ENCODE measurements at places on chromosomes 16 and 17.
A peak's percentile ranks its signal among the peaks of the same experiment; 100 is the strongest.

- no peak for DNase-seq
These were observed 4.0 kb upstream of the GRIN2C start for GRCh38 chr17:74863420-74864296.

- no peak for DNase-seq
These were observed 23.3 kb downstream of the GPR179 start for GRCh38 chr17:38320482-38320881.

GRCh38 chr17:55510986-55511721 is at the start of gene SMIM36:
SMIM36 (minus strand) TSS chr17:55511452.
- no peak for DNase-seq

DNA sequence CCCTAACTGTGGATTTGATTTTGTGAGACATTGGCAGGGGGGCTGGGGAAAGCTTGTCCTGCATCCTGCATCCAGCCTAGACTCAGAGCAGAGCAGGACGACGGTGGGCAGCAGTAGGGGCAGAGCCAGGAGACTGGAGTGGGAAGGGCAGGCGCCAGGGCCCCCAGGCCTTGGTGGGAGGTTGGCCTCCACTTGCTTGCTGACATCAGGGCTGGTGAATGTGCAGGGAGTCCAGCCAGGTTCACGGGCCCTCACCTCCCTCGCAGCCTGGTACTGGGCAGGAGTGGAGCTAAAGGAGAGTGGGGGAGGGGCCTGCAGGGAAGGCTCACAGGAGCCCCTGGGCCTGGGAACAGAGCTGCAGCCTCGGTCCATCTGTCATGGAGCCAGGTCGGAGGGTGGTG is 2.2 kb upstream of the SMTNL2 start:
- no peak for DNase-seq

DNA sequence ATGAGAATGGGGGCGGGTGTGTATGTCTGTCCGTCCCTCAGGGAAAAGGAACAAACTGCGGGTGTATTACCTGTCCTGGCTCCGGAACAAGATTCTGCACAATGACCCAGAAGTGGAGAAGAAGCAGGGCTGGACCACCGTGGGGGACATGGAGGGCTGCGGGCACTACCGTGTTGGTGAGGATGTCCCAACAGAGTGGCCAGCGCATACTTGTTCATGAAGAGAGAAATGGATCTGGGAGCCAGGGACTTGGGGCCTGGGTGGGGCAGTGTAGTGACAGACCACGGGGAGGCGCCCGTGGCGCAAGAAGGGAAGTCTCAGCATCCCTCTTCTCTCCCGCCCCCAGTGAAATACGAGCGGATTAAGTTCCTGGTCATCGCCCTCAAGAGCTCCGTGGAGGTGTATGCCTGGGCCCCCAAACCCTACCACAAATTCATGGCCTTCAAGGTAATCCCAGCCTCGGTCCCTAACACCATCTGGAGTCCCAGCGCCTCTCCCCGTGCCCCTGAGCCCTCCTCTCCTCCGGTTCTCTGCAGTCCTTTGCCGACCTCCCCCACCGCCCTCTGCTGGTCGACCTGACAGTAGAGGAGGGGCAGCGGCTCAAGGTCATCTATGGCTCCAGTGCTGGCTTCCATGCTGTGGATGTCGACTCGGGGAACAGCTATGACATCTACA is 3.5 kb upstream of the C17orf107 start:
- DNase-seq, result peak; percentile 54

- no peak for DNase-seq
These were observed 41.4 kb upstream of the MMP2 start for GRCh38 chr16:55437625-55438024.

- no peak for DNase-seq
These were observed 7.7 kb upstream of the KCNH6 start for GRCh38 chr17:63515426-63515825.

DNA sequence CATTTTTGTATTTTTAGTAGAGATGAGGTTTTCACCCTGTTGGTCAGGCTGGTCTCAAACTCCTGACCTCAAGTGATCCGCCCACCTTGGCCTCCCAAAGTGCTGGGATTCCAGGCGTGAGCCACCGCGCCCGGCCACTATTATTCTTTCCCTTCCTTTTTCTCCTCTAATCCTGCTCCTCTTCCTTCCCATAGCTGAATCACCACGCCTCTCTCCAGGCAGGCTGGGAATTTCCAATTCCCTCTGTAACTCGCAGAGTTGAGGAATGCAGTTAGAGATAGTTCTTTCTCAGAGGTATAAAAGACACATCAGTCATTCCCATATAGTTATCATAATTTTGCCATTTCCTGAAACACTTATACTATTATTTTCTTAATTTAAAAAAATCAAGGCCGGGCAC is 11.2 kb downstream of the METTL16 start:
- DNase-seq, result no peak

- DNase-seq, result no peak
These were observed 184.7 kb downstream of the COPRS start for GRCh38 chr17:31674305-31674704.

- DNase-seq, result no peak
These were observed 7.3 kb downstream of the ZZEF1 start for GRCh38 chr17:4135489-4135888.

DNA sequence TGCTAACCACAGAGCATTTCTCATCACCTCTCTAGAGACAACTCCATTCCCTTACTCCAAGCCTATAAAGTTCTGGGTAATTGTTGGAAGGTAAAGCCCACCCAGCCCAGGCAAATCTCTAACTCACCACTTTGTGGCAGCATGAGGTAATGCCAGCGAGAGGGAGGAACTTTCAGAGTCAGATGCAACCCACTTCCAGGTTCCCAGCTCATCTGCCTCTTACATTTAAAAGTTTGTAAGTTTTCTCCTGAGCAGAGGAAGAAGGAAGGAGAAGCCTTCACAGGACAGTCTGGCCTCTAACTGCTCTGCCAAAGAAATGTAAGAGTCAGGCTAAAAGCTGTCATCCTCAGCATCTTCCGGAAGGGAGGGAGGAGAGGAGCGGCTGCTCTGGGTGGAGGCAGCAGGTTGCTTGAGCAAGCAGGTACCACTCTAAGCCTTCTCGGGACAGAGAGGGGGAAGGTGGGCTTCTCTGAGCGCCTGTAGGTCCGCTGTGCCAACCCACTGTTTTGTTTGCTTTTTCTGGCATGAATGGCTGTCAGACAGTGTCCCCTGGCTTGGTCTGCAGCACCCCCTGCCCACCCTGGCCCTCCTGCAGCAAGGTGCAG is 1.0 kb downstream of the ZNF319 start:
- no peak for DNase-seq

- DNase-seq, result no peak
These were observed 184.3 kb downstream of the HS3ST4 start for GRCh38 chr16:25875956-25876598.

DNA sequence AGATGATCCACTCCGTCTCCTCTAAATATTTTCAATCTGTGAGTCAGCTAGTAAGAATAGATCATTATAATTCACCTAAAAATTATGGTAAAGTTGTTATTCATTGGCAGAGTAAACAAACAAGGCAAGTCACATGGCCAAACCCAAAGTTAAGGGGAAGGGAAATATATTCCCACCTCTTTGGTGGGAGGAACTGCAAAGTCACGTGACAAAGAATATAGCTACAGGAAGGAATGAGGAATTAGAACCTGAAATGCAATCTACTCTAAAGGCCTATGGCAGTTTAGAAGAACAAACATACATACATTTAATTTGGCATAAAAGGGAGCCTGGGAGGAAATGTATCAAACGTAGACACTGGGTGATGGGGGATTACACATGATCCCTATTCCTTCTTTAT is 48.9 kb downstream of the NOG start:
- DNase-seq, result no peak

DNA sequence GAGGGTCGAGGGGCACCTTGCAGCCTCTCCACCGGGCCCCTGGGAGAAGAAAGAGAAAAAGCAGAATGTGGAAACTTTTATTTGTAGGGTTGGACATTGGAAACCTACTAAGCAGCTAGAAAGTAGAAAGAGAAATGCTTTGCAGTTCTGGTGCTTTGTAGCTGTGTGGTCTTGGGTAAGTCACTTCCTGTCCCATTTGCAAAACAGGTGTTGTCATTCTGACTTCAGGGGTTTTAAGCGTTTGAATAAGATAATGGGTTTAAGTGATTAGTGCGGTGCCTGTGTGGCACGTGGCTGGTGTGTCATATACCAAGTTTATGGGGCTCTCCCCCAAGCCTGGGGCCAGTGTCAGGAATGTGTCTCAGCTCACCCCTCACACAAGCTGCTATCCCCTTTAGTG is 1.6 kb downstream of the CA4 start:
- DNase-seq, result no peak

DNA sequence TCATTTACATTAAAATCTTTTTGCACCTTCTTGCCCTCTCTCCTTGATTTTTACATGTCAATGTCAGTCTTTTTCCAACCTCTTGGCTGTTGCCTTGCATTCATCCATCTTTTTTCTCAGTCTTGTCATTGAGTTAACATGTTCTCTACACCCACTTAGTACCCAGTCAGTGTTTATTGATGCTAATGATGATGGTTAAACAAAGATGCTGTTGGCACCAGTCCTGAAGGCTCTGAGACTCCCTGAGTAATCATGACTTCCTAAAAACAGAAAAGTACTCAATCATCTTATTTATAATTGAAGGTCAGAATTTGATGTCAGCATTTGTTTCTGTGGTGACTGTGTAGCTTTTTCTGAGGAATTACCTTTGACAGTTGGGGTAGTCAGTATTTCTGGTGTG is 104.5 kb downstream of the NLK start:
- no peak for DNase-seq

DNA sequence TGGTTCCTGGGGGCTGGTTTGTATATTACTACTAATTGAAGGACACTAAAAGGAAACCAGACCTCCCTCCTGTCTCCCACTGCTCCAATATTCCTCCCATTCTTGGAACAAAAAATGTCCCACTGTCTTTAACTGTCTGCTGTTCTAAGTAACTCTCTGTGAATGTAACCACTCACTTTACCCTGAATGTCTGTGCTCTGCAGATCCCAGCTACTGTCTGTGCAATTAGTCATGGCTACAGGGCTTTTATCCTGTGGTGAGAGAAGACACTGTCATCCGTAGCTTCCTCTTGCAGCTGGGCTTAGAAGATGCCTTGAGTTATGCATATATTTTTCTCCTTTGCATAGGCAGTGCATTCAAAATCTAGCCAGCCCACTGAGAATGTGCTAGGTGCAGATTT is 853.8 kb downstream of the CDH8 start:
- DNase-seq, result no peak

DNA sequence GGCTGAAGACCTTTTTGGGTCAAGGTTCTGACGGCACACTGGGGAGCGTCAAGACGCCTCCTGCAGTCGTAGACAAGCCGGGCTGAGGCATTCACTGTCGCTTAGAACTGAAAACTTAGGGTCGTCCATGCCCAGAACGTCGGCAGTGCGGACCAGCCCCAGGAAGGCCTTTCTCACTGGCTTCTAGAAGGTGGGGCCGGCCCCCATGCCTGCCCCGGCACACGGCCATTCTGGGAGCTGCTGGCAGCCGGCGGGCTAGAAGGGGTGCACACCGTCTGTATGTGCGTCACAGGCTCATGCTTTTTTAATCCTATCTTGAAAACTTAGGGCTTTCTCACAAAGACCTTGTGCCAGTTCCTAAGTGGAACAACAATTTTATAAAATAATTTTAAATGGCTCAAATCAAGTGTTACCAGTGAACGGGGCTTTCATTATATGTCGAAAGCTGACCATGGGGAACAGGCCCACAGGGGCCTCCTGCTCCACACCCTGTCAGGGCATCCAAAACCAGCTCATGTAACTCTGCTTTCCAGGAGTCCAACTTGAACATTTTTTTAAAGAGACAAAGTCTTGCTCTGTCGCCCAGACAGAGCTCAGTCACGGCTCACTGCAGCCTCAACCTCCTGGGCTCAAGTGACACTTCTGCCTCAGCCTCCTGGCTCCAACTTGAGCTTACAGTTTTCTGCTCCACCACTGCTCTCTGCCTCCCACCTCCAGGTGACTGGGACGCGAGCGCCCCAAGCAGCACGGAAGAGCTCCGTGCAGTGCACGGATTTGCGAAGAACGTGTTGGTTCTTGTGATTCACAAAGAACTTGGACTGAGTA is 111.2 kb downstream of the ANKRD11 start:
- no peak for DNase-seq

DNA sequence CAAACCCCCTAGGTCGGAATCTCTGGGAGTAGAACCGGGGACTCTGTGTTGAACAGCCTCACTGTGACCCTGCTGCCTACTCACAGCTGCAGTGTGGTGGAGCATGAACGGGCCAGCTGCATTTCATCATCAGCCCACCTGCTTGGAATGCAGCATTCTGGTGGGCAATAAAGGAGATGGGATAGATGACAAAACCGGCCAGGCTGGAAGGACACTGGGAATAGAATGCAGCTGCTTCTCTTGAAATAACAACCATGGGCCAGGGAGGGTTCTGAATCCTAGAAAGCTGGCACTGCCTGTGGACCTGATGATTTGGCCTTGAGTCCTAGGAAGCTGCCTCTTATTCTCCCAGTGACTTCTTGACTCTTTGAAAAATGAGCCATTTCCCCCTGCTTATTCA is 23.5 kb downstream of the CFAP97D1 start:
- DNase-seq, result no peak

DNA sequence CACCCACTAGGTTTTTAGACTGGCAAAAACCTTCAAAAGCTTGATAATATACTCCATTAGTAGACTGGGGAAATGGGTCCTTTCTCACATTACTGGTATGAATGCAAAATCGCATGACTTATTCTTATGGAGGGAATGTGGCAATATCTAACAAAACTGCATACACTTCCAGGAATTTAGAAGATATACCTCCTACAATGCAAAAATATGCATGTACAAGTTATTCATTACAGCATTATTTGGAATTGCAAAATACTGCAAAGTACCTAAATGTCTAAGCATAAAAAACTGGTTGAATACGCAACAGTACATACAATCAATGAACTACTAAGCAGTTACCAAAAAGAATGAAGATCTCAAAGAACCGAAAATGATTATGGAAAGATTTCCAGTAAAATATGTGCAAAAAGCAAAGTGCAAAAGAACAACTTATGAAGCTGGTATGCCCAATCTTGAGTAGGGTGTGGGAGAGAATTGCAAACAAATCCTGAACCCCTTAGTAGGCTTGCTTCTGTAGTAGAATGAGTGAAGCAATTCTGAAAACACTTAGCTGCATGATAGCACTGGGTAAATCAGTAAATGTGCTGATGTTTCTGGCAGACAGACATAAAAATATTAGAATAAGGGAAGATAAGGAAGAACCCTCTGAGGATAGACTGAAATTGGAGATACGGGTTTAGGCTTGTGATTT is 180.1 kb downstream of the PARN start:
- DNase-seq, result no peak

- DNase-seq, result no peak
These were observed 820 bp downstream of the TLCD1 start for GRCh38 chr17:28725166-28725659.

DNA sequence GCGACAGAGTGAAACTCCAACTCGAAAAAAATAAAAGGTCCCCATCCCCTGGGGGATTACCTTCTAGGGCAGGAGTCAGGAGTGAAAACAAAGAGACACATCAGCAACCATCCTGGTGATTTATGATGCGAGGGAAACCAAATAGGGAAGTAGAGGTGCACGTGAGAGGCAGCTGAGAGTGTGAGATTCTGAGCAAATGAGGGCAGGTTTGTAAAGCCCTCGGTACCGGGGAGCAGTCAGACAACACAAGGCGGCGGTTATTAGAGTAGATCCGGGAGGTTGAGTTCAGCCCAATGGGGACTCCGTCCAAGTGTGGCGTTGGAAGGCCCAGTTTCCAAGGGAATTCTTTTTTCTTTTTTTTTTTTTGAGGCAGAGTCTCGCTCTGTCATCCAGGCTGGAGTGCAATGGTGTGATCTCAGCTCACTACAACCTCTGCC is 7.4 kb upstream of the ARMC7 start:
- DNase-seq, result no peak

Measured in HuH-7.5 (cell line).